Fibroblast of lung (primary cell): ENCODE measurements at places on chromosomes 4 and X.

DNA sequence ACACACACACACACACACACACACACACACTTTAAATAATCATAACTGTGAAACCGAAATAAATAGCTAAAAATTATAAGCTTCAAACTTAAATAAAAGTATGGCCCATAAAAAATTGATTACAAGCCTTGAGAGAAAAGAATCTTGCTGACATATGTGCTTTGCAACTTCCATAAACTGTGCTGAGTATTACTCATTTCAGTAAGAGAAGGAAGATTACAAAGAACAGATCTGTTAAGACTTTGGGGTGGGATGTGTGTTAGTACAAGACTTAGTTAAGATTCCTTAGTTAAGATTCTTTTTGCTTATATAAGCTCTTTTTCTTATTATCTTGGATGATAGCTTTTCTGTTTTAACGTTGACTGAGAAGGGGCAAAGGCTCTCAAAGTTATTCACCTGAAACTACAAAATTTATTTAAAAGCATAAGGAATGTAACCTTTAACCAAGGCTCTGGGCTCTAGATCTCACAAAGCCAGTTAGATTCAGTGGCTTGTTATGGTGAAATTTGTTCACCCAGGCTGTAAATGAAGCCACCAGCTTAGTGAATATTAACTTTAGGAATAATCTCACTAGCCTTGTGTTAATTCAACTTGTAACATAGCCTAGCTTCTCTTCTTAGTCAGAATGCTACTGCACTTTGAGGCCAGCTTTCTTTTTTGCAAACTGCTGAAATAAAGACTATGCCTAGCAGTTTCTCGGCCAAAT, 58.2 kb downstream of the ARSJ start:
- H3K4me3 ChIP-seq = no peak overlapping the region
- no peaks in the 10 kb centered on the region for H3K27me3 ChIP-seq
- peaks cover 4% of the 10 kb centered on the region for H3K36me3 ChIP-seq
- H3K27ac ChIP-seq = peak overlapping the region; percentile 23
- peak; percentile 61 for DNase-seq

DNA sequence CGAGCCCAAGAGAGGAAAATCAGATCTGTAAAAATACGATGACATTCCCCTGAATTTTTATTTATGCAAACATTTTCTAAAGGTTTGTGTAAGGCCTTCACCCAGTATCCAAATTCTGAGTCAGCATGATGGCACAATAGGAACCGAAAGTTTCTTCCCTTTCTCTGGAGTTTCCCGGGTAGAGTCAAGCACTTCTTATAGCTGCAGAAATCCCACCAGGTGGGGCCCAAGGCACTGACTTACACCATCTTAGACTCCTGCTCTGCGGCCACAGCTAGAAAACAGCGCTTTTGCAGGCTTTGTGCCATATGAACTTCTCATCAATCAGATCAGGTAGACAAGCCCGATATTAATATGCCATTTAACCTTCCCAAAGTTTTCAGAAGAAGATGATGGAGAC, 13.4 kb downstream of the LEF1 start:
- H3K36me3 ChIP-seq = no peaks in the 10 kb centered on the region
- peak; percentile 43 for DNase-seq
- H3K27ac ChIP-seq = no peak overlapping the region
- no peaks in the 10 kb centered on the region for H3K4me1 ChIP-seq
- no peaks in the 10 kb centered on the region for H3K27me3 ChIP-seq
- no peak overlapping the region for H3K4me3 ChIP-seq

- no peak for DNase-seq
- no peaks in the 10 kb centered on the region for H3K27me3 ChIP-seq
- H3K4me1 ChIP-seq = no peaks in the 10 kb centered on the region
- H3K36me3 ChIP-seq = no peaks in the 10 kb centered on the region
- no peak overlapping the region for H3K4me3 ChIP-seq
Observed at GRCh38 chr4:102316585-102316984, 28.7 kb downstream of the SLC39A8 start.

- H3K4me3 ChIP-seq = no peak overlapping the region
- H3K27me3 ChIP-seq = no peaks in the 10 kb centered on the region
- H3K36me3 ChIP-seq = no peaks in the 10 kb centered on the region
Observed at GRCh38 chr4:141815646-141816045, 179.3 kb downstream of the IL15 start.

DNA sequence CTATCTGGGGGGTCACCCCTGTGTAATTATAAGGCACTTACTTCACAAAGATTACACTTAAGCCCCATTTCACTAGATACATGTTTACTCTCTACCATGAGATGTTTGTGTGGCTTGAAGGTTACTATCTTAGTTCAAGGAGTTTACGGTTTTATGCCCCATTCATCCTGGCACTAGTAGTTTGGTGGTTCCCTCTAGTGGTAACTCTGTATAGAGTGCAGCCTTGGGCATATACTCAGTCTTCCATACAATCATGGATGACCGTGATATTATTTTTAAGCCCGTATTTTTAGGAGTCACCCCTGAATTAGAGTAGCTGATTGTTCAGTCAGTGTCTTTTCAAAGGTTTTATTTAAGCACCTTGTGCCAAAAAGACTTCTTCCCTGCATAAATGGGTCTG, 109.9 kb upstream of the FAM47C start:
- no peak overlapping the region for H3K27ac ChIP-seq
- no peaks in the 10 kb centered on the region for H3K27me3 ChIP-seq
- H3K4me1 ChIP-seq = no peaks in the 10 kb centered on the region
- no peak overlapping the region for H3K4me3 ChIP-seq
- no peaks in the 10 kb centered on the region for H3K36me3 ChIP-seq

- no peak overlapping the region for H3K4me3 ChIP-seq
- H3K36me3 ChIP-seq = no peaks in the 10 kb centered on the region
- H3K27me3 ChIP-seq = no peaks in the 10 kb centered on the region
- DNase-seq = peak; percentile 83
- H3K4me1 ChIP-seq = peaks cover 5% of the 10 kb centered on the region
- no peak overlapping the region for H3K27ac ChIP-seq
Observed at GRCh38 chrX:134999469-134999868, 8.7 kb downstream of the SMIM10 start.

- no peak overlapping the region for H3K27ac ChIP-seq
- no peaks in the 10 kb centered on the region for H3K27me3 ChIP-seq
Observed at GRCh38 chr4:8002525-8003309, 63.1 kb upstream of the AFAP1 start.

GRCh38 chr4:1053080-1053661, 41.7 kb downstream of the FGFRL1 start:
- H3K27me3 ChIP-seq = peaks cover 40% of the 10 kb centered on the region
- no peaks in the 10 kb centered on the region for H3K4me1 ChIP-seq
- H3K36me3 ChIP-seq = no peaks in the 10 kb centered on the region
- no peak overlapping the region for H3K27ac ChIP-seq
- DNase-seq = peak; percentile 20

GRCh38 chr4:15322006-15322405, 105.8 kb upstream of the C1QTNF7 start:
- no peaks in the 10 kb centered on the region for H3K27me3 ChIP-seq
- DNase-seq = no peak
- peaks cover 2% of the 10 kb centered on the region for H3K4me1 ChIP-seq
- no peaks in the 10 kb centered on the region for H3K36me3 ChIP-seq
- H3K4me3 ChIP-seq = no peak overlapping the region

- H3K4me1 ChIP-seq = no peaks in the 10 kb centered on the region
- H3K27ac ChIP-seq = no peak overlapping the region
- H3K4me3 ChIP-seq = no peak overlapping the region
- H3K27me3 ChIP-seq = no peaks in the 10 kb centered on the region
- H3K36me3 ChIP-seq = no peaks in the 10 kb centered on the region
Observed at GRCh38 chr4:95204267-95204844, 344.4 kb downstream of the UNC5C start.

DNA sequence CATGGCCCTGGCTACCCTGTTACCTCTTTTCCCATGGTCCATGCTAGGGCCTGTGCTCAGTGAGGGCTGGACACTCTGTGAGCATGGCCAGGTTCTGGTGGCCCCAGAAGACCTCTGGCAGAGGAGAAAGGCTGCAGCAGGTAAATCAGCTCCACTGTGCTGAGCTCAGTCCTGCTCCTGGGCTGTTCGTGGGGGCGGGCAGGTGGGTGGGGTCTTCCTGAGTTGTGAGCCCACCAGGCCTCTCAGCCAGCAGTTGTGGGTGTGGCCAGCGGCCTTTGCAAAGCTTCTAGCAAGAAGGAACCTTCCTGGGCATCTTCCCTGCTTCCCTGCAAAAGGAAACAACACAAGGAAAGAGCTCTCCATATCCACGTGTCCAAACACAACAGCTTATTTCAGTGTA, 85.3 kb upstream of the STX18 start:
- H3K27me3 ChIP-seq = no peaks in the 10 kb centered on the region
- H3K4me3 ChIP-seq = no peak overlapping the region
- H3K4me1 ChIP-seq = peaks cover 8% of the 10 kb centered on the region
- no peak overlapping the region for H3K27ac ChIP-seq
- no peak for DNase-seq

GRCh38 chrX:40281336-40282005, 183.7 kb upstream of the BCOR start:
- H3K4me1 ChIP-seq = no peaks in the 10 kb centered on the region
- no peak overlapping the region for H3K4me3 ChIP-seq
- no peak for DNase-seq
- no peak overlapping the region for H3K27ac ChIP-seq

- H3K4me3 ChIP-seq = no peak overlapping the region
- H3K4me1 ChIP-seq = no peaks in the 10 kb centered on the region
- no peak overlapping the region for H3K27ac ChIP-seq
Observed at GRCh38 chr4:132982151-132982550, 166.9 kb upstream of the PCDH10 start.

DNA sequence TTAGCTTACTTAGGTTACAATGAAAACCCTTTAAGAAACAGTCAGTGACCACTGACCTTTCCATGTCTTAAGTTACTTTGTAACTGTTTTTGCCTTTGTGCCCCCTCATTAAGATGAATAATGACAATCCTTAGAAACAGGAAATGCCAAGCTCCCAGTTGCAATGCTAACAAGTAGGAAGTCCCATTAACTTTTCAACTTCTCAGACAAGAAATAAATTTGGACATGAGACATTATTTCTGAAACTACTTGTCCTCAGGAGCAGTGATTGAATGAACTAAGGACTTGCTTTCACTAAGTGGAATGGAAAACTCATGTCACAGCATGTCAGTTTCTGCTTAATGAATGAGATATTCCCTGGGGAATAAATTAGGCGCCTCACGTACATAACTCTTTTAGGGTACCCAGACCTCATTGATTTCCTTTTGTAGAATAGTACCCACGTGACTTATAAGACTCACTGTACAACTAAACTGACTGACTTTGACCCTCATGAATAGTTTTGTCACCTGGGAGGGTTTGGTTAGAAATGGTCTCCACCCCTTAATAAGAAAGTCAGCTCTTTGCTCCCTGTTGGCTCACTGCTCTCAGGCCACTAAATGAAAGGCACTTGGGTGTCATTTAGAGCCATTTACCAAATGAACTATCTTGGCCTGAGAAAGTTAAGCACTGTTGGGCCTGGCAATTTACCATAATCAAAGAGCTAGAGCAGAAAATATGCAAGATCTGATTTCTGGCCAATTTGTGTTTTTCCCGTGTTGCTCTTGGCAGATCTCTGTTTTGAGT, 383.9 kb downstream of the RPA4 start:
- peaks cover 2% of the 10 kb centered on the region for H3K4me1 ChIP-seq
- H3K27me3 ChIP-seq = no peaks in the 10 kb centered on the region
- no peak overlapping the region for H3K4me3 ChIP-seq
- no peaks in the 10 kb centered on the region for H3K36me3 ChIP-seq
- DNase-seq = peak; percentile 67

- no peak for DNase-seq
- no peaks in the 10 kb centered on the region for H3K27me3 ChIP-seq
- H3K4me1 ChIP-seq = no peaks in the 10 kb centered on the region
Observed at GRCh38 chr4:40723728-40724127, 26.0 kb upstream of the NSUN7 start.

GRCh38 chrX:42664680-42665079, 113.3 kb downstream of the PPP1R2C start:
- no peak for DNase-seq
- H3K36me3 ChIP-seq = no peaks in the 10 kb centered on the region
- H3K27me3 ChIP-seq = no peaks in the 10 kb centered on the region
- H3K4me1 ChIP-seq = no peaks in the 10 kb centered on the region
- no peak overlapping the region for H3K4me3 ChIP-seq
- H3K27ac ChIP-seq = no peak overlapping the region

GRCh38 chr4:31415629-31416028, 695.5 kb downstream of the PCDH7 start:
- H3K4me3 ChIP-seq = no peak overlapping the region
- H3K4me1 ChIP-seq = no peaks in the 10 kb centered on the region
- H3K36me3 ChIP-seq = no peaks in the 10 kb centered on the region
- no peaks in the 10 kb centered on the region for H3K27me3 ChIP-seq
- no peak for DNase-seq

- H3K4me1 ChIP-seq = no peaks in the 10 kb centered on the region
- no peaks in the 10 kb centered on the region for H3K27me3 ChIP-seq
- DNase-seq = no peak
- H3K4me3 ChIP-seq = no peak overlapping the region
Observed at GRCh38 chr4:183861426-183861825, 43.7 kb upstream of the STOX2 start.

DNA sequence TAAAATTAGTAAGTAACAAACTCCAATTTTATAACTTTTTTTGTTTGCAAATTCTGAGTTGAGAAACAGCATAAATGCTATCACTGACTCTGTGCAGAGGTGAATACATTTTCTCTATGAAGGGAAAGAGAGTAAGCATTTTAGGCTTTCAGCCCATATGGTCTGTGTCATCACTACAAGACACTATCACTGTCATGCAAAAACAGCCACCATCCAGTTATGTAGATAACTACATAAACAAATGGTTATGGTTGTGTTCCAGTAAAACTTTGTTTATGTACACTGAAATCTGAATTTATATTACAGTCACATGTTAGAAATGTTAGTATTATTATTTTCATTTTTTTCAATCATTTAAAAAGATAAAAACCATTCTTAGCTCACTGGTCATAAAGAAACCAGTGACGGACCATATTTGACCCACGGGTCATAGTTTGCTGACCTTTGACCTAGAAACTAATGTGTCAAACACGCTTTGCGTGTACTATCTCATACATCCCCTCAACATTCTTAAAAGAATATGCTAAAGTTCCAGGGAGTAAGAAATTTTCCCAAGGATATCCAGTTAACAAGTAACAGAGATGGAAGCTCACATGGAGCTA, 29.1 kb downstream of the RASGEF1B start:
- no peak for DNase-seq
- H3K4me1 ChIP-seq = no peaks in the 10 kb centered on the region
- no peak overlapping the region for H3K27ac ChIP-seq
- H3K4me3 ChIP-seq = no peak overlapping the region
- no peaks in the 10 kb centered on the region for H3K36me3 ChIP-seq

DNA sequence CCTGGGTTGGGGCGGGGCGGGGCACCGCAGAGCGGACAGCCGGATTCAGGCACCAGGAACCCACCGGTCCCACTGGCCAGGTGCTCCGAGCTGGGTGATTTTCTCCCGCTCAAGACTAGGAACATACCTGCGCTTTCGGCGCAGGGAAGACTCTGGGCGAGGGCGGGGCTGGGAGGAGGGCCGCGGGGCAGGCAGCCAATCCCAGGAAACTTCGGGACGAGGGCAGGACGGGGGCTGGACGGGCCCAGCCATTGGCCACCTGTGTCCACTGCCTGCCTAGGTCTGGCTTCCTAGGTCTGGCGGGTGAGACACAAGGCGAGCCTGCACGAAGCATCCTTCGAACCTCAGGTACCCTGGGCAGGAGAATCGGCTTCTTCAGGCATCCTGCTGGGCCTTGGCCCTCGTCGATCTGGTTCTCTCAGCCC, 274 bp upstream of the ERVMER34-1 start:
- H3K4me1 ChIP-seq = no peaks in the 10 kb centered on the region
- H3K4me3 ChIP-seq = peak overlapping the region; percentile 44
- no peak overlapping the region for H3K27ac ChIP-seq
- no peaks in the 10 kb centered on the region for H3K36me3 ChIP-seq
- DNase-seq = peak; percentile 27
- peaks cover 20% of the 10 kb centered on the region for H3K27me3 ChIP-seq
